ENCODE measurements at places on chromosomes 5 and 9.

DNA sequence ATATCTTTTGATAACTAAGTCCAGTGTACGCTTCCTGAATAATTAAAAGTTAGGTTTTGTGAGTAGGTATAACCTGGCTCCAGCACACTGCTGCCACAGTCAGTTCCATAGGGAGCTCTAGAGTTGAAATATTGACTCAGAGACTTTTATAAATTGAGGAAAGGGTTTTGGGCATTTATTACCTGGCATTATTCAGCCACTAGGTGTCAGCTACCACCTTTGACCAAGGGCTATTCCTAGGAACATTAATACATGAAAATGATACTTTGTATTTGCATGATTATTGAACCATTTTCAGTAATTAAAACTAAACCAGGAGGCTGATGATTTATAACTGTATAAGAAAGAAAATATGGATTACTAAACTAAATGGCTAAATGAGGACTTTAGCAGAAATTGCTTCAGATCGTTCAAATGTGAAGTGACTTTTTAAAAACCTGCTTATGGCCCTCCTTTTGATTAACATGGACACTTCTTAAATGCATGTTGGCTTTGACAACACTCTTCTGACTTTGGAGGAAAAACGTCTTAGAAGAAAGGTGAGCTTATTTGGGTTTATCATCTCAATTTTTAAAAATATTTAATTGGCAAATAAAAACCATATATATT lies 83.0 kb downstream of the SMC2 start:
- no peak for DNase-seq

DNA sequence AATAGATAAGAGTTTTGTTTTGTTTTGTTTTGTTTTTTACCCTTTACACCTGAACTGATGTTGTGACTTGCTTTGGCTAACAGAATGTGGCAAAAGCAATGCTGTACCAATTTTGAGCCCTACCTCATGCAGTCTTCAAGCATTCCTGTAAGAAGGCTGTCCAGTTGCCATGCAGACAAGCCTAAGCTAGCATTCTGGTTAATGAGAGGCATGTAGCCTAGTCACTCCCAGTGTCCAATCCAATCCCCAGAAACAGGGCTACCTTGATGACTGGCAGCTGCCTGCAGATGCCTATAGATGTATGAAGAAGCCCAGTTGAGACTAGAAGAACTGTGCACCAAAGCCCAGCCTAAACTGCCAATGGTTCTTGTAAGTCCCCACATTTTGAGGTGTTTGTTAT lies 9.4 kb upstream of the EFNA5 start:
- no peak for DNase-seq

DNA sequence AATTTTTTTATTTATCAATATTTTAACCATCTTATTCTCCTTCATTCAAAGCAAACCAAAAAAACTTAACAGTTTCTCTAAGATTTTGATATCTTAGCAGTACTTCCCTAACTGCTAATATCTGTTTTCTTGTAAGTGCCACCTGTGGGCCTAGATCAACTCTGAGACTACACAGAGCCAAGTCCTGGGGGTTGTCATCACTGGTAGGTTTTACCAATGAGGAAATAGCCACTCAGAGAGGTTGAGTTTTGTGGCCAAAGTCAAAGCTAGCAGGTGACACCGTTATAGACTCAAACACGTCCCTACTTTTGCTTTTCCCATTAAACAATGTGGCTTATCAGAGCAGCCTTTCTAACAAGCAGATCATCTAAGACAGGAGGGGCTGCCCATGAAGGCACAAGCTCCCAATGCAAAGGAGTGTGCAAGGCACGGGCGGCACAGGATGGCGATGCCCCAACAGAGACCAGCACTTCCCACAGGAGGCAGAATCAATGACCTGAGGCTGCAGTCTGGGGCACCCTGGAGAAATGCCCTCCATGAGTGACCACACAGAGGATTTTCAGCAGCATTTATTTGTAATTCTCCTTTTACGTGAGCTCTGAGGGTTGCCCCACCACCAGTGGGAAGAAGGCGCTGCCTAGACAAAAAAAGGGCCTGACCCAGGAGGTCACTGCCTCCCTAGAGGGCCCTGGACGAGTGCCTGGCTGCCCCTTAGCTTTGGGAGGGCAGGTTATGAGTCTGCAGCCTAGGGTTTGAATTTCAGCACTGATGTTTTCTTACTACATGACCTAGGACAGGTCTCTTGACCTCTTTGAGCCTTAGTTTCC lies 7.4 kb downstream of the TBC1D2 start:
- DNase-seq, result no peak

DNA sequence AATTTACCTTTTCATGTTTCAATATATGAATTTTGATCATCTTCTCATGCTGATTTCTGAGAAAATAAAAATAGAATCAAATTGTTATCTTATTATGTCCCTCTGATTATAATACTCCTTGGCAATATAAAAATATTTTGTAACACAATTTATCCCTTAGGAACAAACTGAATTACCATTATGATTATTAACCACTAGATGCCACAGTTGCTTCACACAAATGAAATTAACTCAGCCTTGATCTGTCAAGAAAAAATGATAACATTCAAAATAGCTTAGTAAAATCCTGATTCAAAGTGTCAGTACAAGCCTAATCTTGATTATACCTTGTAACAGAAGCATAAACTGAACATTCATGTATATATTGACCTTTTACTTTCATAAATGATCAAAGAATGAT lies 4.8 kb upstream of the CHSY3 start:
- no peak for DNase-seq

DNA sequence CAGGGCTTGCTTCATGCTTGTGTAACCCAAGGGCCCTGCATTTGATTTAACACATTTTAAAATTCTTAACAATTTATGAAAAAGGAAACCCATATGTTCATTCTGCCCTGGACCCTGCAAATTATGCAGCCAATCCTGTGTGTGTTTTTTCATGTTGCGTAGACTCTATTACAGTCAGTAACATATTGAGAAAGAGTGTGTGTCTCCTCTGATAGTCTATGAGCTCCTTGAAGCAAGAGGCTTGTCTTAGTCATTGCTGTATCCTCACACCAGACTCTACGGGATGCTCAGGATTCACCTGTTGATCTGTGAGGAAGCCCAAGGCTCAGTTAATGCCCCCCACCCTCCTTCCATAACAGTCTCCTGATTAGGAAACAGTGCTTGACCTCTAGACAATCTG lies 177.3 kb upstream of the DMAC1 start:
- no peak for DNase-seq

DNA sequence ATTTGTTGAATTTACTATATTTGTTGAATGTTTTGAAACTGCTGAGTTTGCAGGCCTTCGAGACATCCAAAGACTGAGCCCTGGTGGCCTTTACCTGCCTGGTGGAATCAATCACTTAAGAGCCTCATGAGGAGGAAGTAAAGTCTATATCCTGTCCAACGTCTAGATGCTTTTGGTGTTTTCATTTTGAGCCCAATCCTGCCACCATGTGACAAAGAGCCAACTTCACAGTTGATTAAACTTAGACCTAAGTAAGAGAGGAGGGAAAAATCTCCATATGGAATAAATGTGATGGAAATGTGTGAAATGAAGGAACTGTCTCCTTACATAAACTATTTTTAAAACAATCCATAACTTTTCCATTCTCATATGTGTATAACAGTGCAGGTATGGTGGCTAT lies 220.1 kb downstream of the PRR16 start:
- DNase-seq, result no peak

GRCh38 chr5:92527311-92528078 lies 1053.5 kb downstream of the NR2F1-AS1 start:
- DNase-seq, result no peak

DNA sequence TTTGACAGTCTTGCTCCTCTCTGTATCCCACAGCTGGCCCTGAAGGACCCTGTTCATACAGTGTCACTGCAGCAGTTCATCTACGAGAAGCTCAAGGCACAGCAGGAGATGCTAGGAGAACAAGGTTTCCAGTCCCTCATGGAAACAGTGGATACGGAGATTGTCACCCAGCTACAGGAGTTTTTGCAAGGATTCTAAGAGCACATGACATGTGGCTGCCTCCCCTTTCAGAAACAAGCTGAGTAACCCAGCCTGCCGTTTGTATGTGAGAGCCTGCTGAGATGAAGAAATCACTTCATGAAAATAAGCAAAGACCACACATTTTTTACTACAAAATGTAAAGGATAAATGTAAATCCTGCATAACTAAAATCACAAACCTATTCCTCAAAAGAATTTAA lies 48.5 kb downstream of the LRRC70 start:
- no peak for DNase-seq

GRCh38 chr5:103724271-103724670 lies 161.7 kb upstream of the NUDT12 start:
- no peak for DNase-seq

DNA sequence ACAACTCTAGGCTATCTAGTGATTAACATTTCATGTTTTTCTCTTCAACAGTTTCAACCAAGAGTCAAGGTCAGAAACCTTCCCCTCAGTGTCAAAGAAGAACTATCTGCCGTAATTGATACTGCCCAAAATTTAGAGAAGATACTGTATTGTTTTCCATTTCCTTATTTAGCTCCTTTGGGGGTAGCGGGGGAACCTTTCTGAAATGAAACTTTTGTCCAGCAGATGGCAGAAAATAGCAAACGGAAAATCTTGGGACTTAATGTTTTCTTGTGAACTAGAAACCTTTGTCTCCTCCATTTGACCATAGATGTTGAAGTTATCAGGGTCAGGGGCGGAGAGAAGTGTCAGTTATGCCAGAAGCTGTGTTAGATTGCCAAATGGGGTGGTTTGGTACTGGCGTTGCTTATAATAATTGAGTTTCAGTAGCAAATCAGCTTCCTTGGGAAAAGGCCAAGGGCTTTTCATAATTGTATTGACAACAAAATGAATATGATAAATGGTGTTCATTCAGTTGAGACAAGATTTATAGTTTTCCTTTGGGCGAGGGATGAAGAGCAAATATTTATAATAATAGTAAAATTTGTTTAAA lies 101.7 kb upstream of the TLX3 start:
- peak; percentile 61 for DNase-seq

- DNase-seq, result no peak
Observed at GRCh38 chr9:18384066-18384465, 89.9 kb upstream of the ADAMTSL1 start.

DNA sequence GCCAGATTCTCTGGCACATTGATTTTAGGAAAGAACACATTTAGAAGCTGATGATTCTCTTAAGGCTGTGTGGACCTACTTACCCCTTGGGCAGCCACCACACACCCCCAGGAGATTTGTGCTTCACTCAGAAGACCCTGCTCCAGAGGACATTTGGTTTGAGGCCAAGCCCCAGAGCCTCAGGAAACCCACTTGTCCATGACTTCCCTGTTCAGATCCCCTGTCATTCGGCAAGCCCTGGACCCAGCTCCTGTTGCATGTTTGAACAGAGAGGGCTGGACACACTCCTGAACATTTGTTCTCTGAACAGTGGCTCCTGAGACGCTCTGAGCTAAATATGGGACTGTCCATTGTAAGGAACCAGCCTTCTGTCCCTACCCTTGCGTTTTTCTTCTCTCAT lies 82.1 kb downstream of the AMBP start:
- DNase-seq, result peak; percentile 49

GRCh38 chr5:140875085-140876065 lies at the start of gene PCDHA12:
Gene PCDHA12, plus strand, starts transcription at chr5:140875308. Its CDS starts 165 bp downstream, at chr5:140875473.
- no peak for DNase-seq

- DNase-seq, result no peak
Observed at GRCh38 chr5:32707418-32707997, 3.6 kb upstream of the NPR3 start.

DNA sequence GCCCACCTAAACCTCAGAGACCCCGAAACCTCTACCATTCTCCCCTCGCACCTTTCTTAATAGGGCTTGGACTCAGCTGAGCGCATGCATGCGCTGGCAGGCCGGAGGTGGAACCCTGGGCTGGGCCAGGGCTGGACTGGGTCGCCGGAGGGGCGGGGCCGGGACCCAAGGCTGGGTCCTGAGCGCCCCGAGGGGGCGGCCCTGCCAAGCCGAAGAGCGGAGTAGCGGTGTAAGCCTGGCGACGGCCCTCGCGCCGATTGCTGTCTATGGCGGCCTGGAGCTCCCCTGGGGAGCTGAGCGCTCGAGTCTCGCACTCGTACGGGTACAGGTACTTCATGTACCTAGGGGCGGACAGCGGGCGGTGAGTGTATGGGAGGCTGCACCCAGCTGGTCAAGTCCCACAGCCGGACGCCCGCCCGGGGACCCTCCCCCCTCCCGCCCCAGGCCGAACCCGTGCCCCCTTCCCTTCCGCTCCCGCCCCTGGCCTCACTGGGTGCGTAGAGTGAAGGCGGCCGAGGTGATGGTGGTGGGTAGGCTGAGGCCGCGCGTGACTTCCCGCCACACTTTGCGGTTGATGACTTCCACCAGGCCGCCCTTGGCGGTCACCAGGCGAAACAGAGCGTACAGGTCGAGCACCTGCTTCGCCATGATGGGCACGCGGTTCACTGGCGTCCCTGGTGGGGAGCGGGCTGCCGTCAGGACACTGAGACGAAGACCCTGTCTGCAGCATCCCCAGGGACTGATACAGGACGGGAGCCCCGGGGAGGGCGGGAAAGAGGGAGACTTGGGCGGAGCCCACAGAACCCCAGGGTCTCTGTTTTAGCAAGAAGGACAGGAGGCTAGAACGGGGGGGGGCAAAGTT lies 3.3 kb upstream of the DCTN3 start:
- DNase-seq, result no peak

- no peak for DNase-seq
Observed at GRCh38 chr9:114769624-114770023, 36.2 kb downstream of the TNFSF15 start.

GRCh38 chr9:136645903-136646754 lies 16.6 kb upstream of the EGFL7 start:
- no peak for DNase-seq

GRCh38 chr9:133843751-133844397 lies 105.7 kb upstream of the SARDH start:
- DNase-seq, result no peak

GRCh38 chr5:40021007-40021406 lies 596.2 kb upstream of the DAB2 start:
- DNase-seq, result no peak

GRCh38 chr5:135662061-135662481 lies 83.3 kb upstream of the CXCL14 start:
- DNase-seq, result no peak

GRCh38 chr9:106065136-106065535 lies 370.8 kb downstream of the TMEM38B start:
- no peak for DNase-seq

DNA sequence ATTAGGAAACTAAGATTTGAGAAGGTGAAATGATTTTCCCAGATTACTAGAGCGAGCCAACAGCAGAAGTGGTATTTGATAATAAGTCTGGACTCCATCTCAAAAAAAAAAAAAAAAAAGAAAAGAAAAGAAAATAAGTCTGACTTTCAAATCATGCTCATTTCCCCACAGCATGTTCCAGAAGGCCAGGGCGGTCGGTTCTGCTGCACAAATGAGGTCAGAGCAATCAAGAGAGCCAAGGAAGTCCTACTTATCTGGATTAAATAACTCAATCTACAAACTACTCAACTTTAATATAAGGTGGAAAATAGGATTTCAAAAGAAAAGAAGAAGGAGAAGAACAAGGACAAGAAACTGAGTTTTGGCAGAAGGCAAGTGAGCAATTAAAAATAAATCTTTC lies 130.4 kb upstream of the RASA1 start:
- no peak for DNase-seq

- DNase-seq, result no peak
Observed at GRCh38 chr5:68898951-68899471, 194.8 kb upstream of the SLC30A5 start.

GRCh38 chr5:87787625-87788256 lies 375.0 kb upstream of the CCNH start:
- DNase-seq, result no peak

- no peak for DNase-seq
Observed at GRCh38 chr9:112384690-112385089, 4.8 kb downstream of the HSDL2 start.

Data from left forelimb (tissue), 1 donor.